Effector memory CD8-positive, alpha-beta T cell (primary cell): ENCODE measurements at places on chromosomes 6 and 20.

DNA sequence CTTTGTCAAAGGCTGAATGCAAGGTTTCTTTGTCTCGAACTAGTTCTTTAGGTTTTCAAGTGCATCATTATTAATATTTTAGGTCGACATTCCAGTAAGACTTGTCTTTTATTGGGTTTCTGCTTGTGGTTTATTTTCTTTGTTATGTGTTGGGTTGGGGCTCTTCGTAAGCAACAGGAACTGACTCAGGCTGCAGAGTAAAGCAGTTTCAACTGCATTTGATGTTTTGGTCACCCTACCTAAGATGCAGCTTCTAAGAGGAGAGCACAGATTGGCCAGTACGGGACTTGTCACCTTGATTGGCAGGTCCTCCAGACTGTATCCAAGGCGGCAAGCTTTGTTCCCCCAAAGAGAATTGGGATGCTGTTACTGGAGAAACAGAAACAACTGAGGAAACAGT is 149.5 kb upstream of the SULF2 start:
- H3K4me3 ChIP-seq: no peak overlapping the region
- H3K27me3 ChIP-seq: peaks cover 54% of the 10 kb centered on the region
- no peaks in the 10 kb centered on the region for H3K4me1 ChIP-seq
- no peaks in the 10 kb centered on the region for H3K36me3 ChIP-seq
- no peak overlapping the region for H3K27ac ChIP-seq

DNA sequence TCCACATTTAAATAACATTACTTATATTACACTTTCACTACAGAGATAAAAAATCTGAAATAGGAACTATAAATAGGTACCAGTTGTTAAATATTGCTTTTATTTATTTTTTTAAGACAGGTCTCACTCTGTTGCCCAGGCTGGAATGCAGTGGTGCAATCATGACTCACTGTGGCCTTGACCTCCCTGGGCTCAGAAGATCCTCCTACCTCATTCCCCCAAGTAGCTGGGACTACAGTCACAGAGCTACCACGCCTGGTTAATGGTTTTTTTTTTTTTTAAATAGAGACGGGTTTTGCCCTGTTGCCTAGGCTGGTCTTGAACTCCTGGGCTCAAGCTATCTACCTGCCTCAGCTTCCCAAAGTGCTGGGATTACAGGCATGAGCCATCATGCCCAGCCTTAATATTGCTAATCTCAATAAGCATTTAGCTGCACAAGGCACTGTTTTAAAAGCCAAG is 17.3 kb downstream of the EEF1E1 start:
- peaks cover 26% of the 10 kb centered on the region for H3K36me3 ChIP-seq
- no peak overlapping the region for H3K4me3 ChIP-seq
- no peak for DNase-seq
- H3K27ac ChIP-seq: no peak overlapping the region
- no peaks in the 10 kb centered on the region for H3K27me3 ChIP-seq

GRCh38 chr6:112218563-112218962 is 35.8 kb downstream of the LAMA4 start:
- H3K27ac ChIP-seq: no peak overlapping the region
- H3K4me3 ChIP-seq: no peak overlapping the region
- DNase-seq: no peak
- peaks cover 2% of the 10 kb centered on the region for H3K36me3 ChIP-seq
- peaks cover 17% of the 10 kb centered on the region for H3K27me3 ChIP-seq
- H3K4me1 ChIP-seq: no peaks in the 10 kb centered on the region

- H3K36me3 ChIP-seq: peaks cover 3% of the 10 kb centered on the region
- peaks cover 15% of the 10 kb centered on the region for H3K4me1 ChIP-seq
- no peak overlapping the region for H3K4me3 ChIP-seq
- no peaks in the 10 kb centered on the region for H3K27me3 ChIP-seq
- no peak overlapping the region for H3K27ac ChIP-seq
- no peak for DNase-seq
Observed at GRCh38 chr6:137832110-137832509, 34.9 kb upstream of the TNFAIP3 start.

DNA sequence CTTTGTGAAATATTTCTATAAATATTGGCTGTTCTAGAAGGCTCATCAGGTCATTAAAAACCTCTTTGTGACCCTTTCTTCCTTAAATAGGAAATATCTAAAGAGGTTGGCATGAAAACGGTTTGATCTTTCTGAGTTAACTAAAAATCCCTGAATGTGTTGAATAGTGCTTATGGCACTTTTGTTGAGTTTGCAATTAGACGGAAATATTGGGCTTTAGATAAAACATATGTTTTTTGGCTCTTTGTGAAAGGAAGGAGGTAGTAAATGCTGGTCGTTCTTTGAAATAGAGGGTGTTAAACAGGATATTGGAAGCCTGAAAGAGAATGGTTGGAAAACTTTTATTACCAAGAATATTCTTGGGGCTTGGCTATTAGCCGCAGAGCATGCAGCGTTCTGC is 163.0 kb downstream of the ARID1B start:
- peak overlapping the region; percentile 57 for H3K27ac ChIP-seq
- no peaks in the 10 kb centered on the region for H3K27me3 ChIP-seq
- H3K36me3 ChIP-seq: peaks cover 10% of the 10 kb centered on the region
- no peak overlapping the region for H3K4me3 ChIP-seq
- no peak for DNase-seq

- no peaks in the 10 kb centered on the region for H3K36me3 ChIP-seq
- H3K4me1 ChIP-seq: peaks cover 24% of the 10 kb centered on the region
- no peak overlapping the region for H3K4me3 ChIP-seq
- DNase-seq: no peak
Observed at GRCh38 chr20:8523684-8524083, 391.6 kb downstream of the PLCB1 start.

- no peak overlapping the region for H3K4me3 ChIP-seq
- peaks cover 6% of the 10 kb centered on the region for H3K27me3 ChIP-seq
- no peak overlapping the region for H3K27ac ChIP-seq
- no peaks in the 10 kb centered on the region for H3K4me1 ChIP-seq
- no peaks in the 10 kb centered on the region for H3K36me3 ChIP-seq
- no peak for DNase-seq
Observed at GRCh38 chr6:44045672-44046015, 81.6 kb downstream of the MRPL14 start.

- H3K4me1 ChIP-seq: peaks cover 11% of the 10 kb centered on the region
- H3K27ac ChIP-seq: no peak overlapping the region
- no peak overlapping the region for H3K4me3 ChIP-seq
- DNase-seq: no peak
- H3K36me3 ChIP-seq: no peaks in the 10 kb centered on the region
- H3K27me3 ChIP-seq: peaks cover 31% of the 10 kb centered on the region
Observed at GRCh38 chr20:64222291-64222735, 33.2 kb upstream of the PCMTD2 start.

GRCh38 chr20:15455279-15455678 is 1117.9 kb upstream of the FLRT3 start:
- no peaks in the 10 kb centered on the region for H3K36me3 ChIP-seq
- H3K4me1 ChIP-seq: no peaks in the 10 kb centered on the region
- no peak overlapping the region for H3K27ac ChIP-seq
- H3K27me3 ChIP-seq: no peaks in the 10 kb centered on the region
- DNase-seq: no peak
- H3K4me3 ChIP-seq: no peak overlapping the region

GRCh38 chr6:165439928-165440554 is 130.6 kb upstream of the C6orf118 start:
- H3K4me1 ChIP-seq: no peaks in the 10 kb centered on the region
- DNase-seq: no peak
- H3K27ac ChIP-seq: no peak overlapping the region
- no peaks in the 10 kb centered on the region for H3K27me3 ChIP-seq
- H3K4me3 ChIP-seq: no peak overlapping the region

DNA sequence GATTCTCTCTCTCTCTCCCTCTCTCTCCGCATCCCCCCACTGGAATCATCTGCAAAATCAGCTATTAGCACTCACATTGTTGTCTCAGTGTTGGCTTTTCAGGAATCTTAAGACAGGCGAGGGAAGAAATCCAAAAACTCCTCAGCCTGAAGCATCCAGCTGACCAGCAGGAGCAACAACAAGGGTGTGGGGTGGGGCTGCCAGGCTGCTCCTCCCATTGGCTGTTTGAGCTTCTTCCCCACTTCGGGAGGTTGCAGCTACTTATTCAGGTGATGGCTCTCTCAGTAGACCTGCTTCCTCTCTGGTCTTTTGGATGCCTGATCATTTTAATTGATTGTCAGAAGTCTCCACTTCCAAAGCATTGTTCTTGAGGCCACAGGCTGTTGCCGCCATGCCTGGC is 24.1 kb upstream of the SLC32A1 start:
- no peak for DNase-seq
- H3K27me3 ChIP-seq: no peaks in the 10 kb centered on the region
- H3K4me3 ChIP-seq: no peak overlapping the region
- H3K27ac ChIP-seq: no peak overlapping the region
- H3K36me3 ChIP-seq: no peaks in the 10 kb centered on the region
- no peaks in the 10 kb centered on the region for H3K4me1 ChIP-seq

- H3K36me3 ChIP-seq: no peaks in the 10 kb centered on the region
- peaks cover 9% of the 10 kb centered on the region for H3K4me1 ChIP-seq
- no peak for DNase-seq
Observed at GRCh38 chr6:5567352-5567751, 306.0 kb downstream of the FARS2 start.
